Tibial nerve (tissue), 4 donors: ENCODE measurements at places on chromosomes 3 and 15.

- DNase-seq, result no peak
These were observed 53.0 kb downstream of the PIAS1 start for GRCh38 chr15:68107142-68107541.

DNA sequence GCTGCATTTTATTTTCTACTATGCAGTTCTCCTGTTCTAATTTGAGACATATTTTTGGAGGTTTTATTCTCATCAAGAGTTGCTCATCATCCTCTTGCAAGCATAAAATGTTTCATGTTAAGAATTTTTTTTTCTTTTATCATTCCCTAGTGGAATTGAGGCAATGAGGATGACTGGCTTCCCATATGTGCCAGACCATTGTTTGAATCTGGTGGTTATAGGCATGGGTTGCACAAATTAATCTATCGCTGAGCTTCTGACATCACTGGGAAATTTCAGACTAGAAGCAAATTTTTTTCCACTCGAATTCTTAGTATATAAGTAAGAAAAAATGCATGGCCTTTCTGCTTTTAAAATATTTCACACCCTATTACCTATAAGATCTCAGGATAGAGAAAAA lies 279.1 kb upstream of the PLSCR5 start:
- no peak for DNase-seq

GRCh38 chr15:63909819-63910437 lies 76.2 kb upstream of the HERC1 start:
- no peak for DNase-seq

- no peak for DNase-seq
These were observed 17.2 kb downstream of the DAPK2 start for GRCh38 chr15:64029110-64029509.

DNA sequence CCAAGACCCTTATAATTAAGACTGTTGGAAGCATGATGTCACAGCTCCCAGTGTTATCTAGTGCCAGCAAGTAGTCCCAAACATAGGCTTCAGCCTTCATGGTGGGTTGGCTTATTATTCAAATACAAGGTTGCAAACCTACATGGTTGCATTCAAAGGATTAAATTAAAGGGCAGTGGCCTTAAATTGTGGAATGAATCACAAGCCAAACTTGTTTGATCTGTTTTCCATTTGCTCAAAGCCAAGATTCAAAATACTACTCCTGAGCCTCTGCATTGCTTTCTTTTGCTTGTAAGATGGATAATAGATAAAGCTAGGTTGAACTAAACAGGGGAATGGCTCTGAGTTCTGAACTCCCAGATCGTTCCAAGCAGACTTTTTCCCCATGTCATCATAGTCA lies 52.4 kb upstream of the GNB4 start:
- DNase-seq, result no peak

DNA sequence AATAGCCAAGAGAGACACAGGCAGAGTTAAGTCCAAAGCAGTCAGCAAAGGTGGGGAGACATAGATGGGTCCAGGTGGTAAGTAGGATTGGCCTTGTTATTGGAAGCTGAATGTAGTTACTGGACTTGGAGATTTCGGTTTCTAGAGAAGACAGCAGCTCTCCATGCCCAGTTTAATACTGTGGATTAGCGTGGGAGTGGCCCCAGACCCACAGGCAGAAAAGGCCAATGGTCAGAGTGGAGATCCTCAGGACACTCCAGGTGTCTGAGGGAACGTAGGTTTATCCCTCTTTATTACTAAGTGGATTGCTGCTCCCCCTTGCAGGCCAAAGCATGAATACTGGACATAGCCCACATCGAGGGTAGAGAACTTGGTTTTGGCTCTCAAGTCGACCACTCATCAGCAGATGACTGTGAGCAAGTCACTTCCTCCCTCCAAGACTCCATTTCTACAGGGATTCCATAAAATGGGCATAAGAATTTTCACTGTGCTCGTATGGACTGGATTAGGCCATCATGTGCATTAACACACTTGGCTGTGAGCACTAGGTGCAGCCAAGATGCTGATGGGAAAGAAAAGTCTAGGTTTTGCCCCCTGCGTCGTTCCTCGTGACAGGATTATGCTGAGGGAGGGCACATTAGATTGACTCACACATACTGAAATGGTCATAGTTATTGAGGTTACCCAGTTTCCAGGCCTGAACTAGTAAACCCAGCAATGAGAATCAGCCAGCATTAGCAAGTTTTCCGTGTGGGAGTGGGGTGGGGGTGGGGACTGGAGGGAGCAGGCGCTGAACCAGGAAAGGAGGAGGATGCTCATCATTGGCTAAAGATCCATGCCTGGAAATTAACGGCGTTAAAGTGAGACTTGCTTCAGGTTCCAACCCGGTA lies 225.2 kb upstream of the TPRG1 start:
- no peak for DNase-seq

GRCh38 chr3:9875448-9875847 lies 4.6 kb downstream of the CIDEC start:
- no peak for DNase-seq

GRCh38 chr3:37934631-37935289 lies 55.8 kb upstream of the VILL start:
- no peak for DNase-seq

GRCh38 chr15:85162237-85162636 lies 180.6 kb downstream of the PDE8A start:
- no peak for DNase-seq

- DNase-seq, result peak; percentile 24
These were observed 27.7 kb downstream of the TRAK1 start for GRCh38 chr3:42118762-42119361.

DNA sequence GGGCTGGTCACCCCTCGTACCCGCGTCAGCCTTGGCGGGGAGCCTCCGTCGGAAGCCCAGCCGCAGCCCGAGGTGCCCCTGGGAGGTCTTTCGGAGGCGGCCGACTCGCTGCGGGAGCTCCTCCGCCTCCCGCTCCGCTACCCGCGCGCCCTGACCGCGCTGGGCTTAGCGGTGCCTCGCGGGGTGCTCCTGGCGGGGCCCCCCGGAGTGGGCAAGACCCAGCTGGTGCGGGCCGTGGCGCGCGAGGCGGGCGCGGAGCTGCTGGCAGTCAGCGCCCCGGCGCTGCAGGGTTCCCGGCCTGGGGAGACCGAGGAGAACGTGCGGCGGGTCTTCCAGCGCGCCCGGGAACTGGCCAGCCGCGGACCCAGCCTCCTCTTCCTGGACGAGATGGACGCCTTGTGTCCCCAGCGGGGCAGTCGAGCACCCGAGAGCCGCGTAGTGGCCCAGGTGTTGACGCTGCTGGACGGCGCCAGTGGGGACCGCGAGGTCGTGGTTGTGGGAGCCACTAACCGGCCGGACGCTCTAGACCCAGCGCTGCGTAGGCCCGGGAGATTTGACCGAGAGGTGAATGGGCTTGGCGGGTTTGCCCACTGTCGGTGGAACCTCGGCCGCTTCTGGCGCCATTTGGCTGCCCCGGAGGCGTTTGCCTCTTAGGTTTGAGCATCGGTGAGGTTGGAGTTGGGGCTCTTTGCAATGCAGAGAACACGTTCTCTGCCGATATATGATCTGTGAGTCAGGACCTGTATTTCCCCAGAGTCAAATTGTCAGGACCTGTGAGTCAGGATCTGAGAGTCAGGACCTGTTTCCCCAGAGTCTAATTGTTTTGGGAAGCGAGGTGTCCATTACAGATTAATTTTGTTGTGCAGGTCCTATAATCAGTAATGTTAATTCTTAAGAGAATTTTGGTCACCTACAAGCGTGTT lies 24.9 kb upstream of the GATM start:
- DNase-seq, result no peak

DNA sequence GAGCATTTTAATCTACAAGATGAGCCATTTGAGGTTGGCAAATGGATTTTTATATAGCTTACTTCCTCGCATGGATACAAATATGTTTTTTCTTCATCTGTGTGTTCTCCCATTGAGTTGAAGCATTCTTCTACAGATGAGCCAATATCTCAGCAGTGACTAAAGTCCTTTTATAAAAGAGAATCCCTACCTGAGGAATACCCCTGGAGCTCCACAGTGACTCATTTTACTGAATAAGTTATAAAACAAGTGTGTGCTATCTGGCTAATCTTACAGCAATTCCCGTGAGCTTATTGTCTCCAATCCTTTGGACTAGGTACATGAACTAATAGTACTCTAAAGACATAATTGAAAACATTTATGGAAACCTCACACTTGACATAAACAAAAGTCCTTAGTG lies 354.2 kb upstream of the BCHE start:
- no peak for DNase-seq

DNA sequence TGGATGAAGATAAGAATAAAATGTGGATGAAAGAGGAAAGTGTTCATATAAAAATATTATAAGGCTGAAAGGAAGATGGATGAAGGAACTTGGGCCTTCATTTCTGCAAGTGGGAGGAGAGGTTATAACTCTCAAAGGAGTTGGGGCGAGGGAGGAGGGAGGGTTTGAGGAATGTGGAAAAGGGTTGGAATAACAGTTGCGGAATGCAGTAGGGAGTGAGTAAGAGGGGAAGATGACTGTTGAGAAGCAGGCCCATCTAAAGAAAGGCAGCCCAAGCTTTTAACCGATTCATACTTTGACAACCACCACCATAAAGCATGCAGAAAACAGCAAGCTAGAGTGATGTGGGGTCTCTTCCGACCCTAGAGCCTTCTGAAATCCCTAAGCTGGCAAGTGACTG lies 8.3 kb upstream of the TM4SF4 start:
- DNase-seq, result peak; percentile 24

DNA sequence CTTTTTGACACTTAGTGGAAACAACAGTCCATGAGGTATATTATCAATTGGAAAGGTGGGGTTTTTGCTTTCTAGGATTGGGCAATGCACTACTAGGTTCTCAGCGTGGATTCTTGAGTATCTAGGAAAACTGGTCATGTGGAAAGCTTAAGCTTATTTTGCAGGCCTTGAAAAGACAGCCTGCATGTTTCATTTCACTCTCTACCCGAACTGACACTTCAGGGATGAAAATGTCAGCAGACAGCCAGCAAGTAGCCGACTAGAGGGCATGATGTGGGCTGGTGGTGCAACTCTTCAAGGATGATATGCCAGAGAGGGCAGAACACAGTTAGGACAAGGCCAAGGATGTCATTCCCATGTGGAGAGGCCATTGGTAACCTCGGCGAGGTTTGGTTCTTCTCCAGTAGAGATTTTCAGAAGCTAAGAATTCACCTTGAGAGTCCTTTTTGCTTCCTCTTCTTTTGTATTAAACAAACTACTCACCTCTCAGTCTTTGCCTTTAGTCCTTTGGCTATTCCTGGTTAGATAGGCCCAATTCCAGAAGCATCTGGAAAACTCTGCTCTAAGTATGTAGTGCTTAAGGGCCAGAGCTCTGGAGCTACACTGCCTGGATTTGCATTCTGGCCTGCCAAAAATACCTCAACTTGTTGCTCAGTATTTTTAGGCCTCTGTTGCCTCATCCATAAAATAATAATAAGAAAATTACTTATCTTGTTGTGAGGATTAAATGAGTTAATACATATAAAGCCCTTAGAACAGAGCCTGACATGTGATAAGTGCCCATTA lies 17.9 kb downstream of the LPP start:
- DNase-seq, result no peak

DNA sequence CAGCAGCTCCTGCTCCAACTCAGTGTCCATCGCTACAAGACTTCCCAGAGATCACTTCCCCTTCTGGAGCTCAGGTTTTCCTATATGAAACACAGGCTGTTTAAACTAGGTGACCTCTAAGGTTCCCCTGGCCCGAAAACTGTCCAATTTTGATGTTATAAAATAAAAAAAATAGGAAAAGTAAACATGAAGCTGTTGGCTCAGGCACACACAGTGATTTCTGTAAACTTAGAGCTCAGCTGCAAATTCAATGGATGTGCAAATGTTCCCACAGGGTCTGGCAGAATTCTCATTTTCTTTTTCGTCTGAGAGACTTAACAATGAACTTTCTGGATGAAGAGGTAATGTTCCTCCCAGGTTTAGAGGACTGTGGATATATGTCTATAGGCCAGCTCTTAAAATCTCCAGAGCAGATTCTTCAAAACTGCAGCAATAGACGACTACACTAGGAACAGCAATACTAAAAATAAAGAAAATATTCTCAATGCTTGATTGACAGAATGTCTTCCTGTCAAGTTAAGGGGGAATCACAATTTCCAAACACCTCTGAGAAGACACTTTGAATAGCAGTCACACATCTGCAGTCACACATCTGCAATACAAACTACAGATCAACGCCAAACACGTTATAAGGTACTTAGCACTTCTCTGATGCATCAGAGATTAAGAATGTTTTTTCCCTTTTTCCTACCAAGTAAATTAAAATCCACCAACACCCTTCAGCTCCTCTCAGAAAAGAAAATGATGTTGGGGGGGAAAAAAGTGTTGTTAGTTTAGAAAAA lies 2.8 kb downstream of the NUP210 start:
- DNase-seq, result no peak

- DNase-seq, result no peak
These were observed 72.8 kb upstream of the ICE2 start for GRCh38 chr15:60551781-60552161.

DNA sequence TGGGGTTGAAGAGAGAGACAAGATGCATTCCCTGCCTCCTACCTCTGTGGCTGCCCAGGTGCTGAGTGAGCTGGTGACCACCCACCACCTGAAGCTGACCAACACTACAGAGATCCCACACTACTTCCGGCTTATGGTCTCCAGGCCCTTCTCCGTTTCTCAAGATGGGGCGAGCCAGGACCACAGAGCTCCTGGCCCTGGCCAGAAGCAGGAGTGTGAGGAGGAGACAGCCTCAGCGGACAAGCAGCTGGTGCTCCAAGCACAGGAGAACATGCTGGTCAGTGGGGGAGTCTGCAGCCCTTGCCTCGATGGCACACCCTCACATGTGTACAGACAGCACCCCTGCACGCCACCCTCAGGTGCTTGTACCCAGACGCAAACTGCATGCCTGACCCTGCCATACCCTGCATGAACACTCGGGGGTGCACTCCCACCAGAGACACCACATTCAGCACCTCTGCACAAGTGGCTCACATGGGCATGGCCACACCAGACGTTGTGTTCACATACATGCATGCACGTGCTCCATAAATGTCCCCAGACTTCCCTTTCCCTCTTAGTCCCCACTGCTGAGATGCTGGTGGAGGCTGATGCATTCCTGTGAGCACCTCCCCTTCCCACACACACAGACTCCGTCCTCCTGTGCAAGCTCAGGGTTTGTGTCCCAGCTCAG lies 19.0 kb downstream of the ACAA1 start:
- DNase-seq, result peak; percentile 46

DNA sequence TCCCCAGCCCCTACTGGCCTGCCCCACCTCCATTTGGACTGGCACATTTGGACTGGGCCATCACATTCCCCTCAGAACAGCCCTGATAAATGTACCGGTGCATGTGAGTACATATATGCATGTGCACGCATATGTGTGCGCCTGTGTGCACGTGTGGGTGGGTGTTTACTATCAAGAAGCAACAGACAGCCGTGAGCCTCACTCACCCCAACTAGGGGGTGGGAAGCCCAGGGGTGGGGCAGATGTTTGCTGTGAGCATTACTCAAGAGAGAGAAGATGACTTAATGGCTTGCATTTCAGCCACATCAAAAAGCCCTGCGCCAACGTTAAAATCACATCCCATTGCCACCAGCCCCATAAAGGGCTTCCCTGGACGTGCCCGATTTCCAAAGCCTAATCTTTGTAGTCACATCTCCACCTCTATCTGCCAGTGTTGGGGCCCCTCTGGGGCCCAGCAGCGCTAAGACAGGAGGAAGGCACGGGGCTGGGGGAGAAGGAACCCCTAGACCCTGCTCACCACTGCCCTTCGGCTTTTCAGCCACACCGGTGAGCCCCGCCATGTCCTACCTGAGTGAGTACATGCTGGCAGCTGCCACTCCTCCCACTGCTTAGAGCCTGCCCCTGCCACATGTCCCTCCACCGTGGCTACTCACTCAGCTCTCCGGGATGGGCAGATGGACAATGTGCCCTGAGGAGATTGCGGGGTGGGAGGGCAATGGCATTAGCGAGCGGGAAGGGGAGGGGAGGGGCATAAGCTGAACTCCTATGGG lies 10.9 kb downstream of the ITIH3 start:
- no peak for DNase-seq

- no peak for DNase-seq
These were observed 337.4 kb upstream of the TPRG1 start for GRCh38 chr3:188834349-188834748.
